Forelimb muscle (tissue), 1 donor: ENCODE measurements at places on chromosomes 4 and X. TPM values are rescaled to one million over a fixed set of nuclear protein-coding genes. Genes with fewer than 3 reads are reported as not detected.

DNA sequence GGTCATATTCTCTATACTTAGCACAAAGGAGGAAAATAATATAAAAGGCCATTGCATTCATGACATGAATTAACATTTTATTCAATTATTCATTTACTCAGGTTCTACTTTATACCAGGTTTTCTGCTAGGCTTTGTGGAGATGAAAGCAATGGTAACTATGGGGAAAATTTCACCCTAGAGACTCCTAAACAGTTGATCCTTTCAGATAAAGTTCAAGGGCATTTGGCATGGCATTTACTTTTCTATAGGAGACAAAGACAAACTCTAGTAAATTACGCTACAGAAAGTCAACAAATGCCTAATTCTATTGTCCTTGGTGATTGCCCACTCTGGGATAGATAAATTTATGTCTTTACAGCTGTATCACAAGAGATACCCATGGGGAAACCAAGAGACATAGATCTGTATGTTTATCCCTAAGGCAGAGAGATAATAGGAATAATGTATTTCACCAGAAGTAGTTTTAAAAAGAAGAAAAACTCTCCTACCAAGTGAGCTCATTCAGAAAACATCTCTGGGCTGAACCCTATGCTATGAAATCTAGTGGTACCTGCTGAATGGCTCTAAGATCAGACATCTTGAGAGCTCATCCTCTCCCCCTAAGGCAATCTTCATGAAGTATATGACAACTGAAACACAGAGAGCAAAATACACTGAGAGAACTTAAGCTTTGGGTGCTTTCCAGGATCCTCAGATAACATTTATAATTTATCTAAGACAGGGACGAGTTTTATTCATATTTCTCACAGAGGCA is 316.7 kb downstream of the ANTXR2 start:
- no peak for DNase-seq

- no peak for DNase-seq
These were observed 59.8 kb upstream of the GPM6B start for GRCh38 chrX:13876652-13877051.

DNA sequence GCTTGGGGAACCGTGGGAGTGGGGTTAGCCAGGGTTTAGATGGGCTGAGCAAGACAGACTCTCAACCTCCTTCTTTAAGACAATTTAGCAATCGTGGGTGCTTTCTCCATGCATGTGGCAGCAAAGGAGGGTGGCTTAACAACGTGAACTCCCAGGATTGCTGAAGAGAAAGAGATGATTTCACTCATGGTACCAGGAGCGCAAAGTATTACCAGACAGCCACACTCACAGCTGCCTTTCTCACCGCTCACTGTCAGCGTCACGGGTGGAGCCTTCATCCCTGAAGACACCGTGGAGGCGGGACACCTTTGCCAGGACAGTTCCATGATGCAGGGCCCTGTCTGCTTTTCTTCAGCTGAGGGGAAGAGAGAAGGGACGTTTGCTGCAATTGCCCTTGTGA is 212.5 kb upstream of the PSAPL1 start:
- no peak for DNase-seq

Gene ETDA
- not detected for polyA plus RNA-seq

GRCh38 chr4:144371485-144371884 is 231.0 kb upstream of the GYPA start:
- no peak for DNase-seq

DNA sequence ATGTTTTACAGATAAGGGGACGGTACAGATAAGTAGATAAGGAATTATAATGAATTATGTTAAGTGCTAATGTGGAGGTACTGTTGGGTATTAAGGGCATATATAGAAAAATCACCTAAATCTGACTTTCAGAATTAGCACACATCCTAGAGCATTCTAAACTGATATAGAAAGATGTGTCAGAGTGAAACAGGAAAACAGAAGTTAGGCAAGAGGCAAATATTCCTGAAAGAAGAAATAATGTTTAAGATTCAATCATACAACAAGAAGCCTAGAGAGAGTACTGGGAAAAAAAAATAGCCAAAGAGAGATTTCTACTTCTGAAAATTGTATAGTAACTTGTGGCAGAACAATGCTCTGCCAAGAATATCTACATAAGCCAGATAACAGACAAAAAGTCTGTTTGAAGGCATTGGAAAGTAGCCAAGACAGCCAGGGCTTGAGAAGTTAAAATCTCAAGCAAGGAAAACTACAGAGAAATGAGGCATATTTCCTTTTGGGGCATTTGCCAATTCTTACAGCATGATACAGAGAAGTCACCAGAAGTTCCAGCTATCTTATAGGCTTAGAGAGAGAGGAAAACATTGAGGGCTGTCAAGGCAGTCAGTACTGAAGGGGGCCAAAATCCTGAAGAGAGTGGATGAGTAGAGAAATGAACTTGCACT is 646.0 kb downstream of the RPA4 start:
- no peak for DNase-seq

Gene C4orf36
- not detected for polyA plus RNA-seq
